Thyroid gland (tissue), 4 donors: ENCODE measurements at places on chromosomes 6 and 20.

DNA sequence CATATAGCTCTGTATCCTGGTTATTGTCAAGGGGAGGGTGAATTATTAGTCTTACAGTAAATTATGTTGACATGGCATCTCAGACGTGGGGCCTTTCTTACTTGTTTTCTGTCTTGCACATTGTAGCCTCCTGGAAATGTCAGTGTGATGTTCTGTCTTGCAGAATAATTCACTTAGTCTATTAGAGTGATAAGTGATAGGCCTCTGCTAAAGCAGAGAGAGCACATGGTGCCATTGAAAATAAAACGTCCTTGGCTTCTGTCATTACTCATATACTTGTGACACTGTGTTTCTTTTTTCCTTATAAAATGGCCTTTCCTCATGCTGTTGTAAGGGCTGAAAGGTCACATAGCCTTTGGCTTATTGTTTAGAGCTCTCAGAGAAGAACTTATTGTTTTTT is 531.0 kb downstream of the EPM2A start:
- DNase-seq: no peak

DNA sequence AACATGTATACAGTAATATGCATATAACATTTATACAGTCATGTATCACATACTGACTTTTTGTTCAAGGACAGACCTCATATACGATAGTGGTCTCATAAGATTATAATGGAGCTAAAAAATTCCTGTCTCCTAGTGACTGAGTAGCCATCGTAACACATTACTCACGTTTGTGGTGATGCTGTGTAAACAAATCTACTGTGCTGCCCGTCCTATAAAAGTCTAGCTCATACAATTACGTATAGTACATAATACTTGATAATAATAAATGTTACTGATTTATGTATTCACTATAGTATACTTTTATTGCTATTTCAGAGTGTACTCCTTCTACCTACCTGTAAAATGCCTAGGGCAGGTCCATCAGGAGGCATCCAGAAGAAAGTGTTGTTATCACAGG is 17.4 kb downstream of the SERAC1 start:
- no peak for DNase-seq

GRCh38 chr6:94570581-94570980 is 1006.8 kb upstream of the MANEA start:
- DNase-seq: no peak

DNA sequence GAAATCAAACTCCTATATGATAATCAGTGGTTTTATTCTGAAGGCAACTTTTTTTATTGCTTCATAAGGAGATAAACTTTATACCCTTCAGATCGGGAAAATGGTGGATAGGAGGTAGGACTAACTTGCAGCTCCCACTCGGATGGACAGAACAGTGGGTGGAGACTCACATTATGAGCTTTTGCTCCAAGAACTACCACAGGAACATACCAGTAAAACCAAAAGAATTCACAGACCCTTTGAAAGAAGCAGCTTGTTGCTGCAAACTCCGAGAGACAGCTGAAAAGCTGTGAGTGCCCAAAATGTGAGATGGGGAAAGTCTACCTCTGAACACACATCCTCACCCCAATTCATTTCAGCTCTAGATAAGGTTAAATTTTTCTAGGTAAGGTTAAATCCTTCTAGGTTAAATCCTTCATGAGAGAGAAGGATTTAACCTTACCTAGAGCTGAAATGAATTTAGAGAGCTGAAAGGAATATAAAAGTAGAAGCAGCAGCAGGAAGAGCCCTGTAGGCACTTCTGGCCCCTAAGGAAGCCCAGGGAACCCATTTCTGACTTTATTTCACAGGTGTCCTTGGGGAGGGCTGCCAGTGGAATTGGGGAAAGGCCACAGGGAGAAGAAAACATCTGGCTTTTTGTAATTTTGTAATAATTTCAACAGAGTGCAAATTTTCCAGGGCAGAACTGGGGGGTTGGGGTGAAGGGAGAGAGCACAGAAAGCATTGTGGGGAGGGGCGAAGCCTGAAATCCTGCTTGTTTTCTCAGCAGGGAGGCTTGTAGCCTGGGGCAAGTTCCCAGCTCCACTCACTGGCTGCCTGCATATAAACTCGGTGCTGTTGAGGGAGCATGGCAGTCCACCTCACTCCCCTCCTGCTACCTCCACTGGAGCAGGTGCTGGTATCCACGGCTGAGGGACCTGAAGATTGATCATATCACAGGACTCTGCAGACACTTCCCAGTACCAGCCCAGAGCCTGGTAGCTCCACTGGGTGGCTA is 65.9 kb upstream of the HCRTR2 start:
- no peak for DNase-seq

DNA sequence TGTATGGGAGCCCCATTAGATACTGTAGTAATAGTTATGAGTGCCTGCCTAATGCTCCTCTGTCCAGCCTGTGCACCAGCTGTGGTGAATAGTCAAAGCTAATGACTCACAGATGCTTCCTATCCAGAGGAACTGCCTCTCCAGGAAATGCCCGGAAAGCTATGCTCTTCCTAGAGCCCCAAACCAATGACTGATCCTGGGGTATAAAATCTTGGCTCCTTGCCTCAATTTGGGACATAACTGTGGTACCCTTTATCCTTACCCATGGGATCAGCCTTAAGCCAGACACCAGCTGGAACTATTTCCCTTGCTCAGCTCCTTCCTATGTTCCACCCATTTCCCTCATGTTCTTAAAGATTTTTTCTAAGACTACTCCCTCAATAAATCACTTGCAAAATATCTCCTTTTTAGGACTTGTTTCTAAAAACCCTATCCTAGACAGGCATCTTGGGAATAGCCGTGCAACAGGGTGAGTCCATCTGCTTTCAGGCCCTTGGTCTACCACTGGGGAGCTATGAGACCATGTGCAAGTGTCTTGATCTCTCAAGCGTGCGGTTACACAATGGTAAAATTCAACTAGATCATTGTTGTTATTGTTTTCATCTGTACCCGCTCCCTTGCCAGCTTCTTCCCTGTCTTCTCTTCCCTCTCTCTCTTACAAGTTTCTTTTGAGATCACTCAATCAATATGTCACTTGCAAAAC is 283.7 kb downstream of the BTBD3 start:
- no peak for DNase-seq

DNA sequence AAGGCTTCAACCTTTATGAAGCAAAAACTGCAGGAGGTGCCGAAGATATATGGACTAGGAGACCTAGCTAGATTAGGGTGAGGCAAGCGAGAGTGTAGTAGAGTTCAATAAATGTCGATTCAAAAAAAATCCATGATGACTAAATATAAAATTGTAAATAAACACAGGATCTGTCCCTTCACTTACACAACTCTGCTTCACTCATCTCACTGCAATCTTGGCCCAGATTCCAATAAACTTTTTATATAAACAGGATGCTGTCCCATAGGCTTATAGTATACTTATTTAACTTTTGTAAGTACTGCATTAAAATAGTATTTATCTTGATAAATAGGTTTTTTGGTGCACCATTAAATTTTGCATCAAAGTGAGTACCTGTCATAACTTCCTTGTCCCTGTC is 648.4 kb upstream of the NRSN1 start:
- no peak for DNase-seq

DNA sequence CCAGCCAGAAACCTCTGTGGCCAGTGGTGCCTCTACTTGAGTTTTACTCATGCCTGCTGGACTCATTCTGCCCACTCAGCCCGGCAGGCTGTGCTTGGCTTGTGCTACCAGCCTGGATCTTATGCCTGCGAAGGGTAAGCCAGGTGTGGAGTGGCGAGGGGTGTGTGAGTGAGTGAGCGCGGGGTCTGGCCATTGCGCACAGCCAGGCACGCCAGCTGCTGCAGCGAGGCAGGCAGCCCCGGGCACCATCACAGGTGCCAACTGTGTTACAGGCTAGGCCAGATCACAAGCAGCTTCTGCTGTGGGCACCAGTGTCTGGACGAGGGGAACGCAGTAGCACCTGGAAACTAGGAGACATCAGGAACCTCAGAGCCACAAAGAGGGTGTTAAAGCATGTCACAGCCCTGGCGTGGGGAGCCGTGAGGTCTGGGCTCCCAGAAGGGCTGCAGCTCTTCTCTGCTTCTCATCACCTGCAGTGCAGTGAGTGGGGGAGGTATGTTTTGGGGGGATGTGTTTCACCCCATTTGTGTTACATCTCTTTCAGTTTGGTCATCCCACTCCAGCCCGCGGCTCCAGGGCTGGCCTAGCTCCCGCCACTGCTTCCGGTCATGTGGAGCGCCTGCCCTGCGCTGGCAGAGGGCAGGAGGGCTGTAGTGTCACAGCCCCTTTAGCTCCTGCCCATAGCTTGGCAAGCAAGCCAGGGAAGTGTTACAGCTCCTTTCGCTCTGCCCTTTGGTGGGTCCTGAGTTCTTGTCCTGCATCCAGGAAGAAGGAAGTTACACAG is 379.7 kb upstream of the IMPG1 start:
- no peak for DNase-seq

- DNase-seq: no peak
Observed at GRCh38 chr6:87279196-87279595, 43.2 kb upstream of the SMIM8 start.

DNA sequence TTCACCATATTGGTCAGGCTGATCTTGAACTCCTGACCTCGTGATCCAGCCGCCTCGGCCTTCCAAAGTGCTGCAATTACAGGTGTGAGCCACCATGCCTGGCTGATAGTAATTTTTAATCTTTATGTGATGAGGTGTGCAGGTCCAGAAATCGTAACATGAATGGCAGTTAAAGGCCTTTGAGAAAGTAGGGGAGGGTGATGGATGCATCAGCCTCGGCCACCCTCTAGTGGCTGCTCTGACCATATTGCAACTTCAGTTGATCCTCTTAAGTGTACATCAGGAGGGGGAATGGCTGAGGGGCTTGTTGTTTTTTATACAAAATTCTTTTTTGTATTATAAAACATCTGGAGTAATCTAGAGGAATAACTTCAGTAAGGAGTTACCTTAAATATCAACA is 193.0 kb downstream of the ZFAND3 start:
- peak; percentile 20 for DNase-seq

DNA sequence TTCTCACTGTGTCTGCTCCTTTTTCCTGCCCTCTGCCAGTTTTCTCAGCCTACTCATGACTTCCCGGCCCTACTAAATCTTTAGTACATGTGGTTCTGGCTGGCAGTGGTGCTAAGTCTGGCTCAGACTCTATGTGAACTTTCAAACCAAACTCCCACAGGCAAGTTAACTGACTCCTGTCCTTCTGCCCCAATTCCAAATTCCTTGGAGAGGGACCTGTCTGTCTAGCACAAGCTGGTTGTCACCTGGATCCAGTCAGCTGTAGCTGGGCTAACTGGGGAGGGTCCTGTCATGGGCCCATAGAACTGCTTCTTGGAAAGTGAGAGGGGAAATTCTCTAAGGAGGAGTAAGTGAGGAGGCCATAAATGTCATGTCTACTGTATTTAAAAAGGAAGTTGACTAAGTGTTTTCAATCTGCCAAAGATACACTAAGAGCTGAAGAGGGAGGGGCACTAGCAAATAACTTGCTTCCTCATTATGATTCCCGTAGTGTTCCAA is 240.1 kb downstream of the KCNQ5 start:
- no peak for DNase-seq

DNA sequence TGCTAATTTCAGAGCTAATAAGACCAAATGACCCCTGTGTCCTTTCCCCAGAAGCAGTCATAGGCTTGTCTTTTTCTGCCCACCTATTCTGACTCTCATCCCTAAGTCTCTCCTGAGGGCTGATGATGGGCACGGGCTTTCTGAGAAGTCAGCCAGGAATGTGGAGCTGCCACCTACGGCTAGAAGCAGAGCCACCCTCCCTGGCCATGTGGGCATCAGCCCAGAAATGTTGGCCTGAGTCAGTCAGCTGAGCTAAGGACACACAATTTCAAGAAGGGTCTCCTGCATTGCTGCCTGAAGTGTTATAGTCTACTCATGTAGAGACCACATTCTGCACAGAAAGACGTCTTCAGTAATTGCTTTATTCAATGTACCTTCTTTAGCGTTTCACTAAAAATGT is 17.1 kb downstream of the MYLIP start:
- DNase-seq: peak; percentile 78

- DNase-seq: no peak
Observed at GRCh38 chr6:18087396-18088165, 34.9 kb downstream of the NHLRC1 start.

GRCh38 chr20:4736875-4737274 is 15.2 kb downstream of the PRND start:
- DNase-seq: no peak

DNA sequence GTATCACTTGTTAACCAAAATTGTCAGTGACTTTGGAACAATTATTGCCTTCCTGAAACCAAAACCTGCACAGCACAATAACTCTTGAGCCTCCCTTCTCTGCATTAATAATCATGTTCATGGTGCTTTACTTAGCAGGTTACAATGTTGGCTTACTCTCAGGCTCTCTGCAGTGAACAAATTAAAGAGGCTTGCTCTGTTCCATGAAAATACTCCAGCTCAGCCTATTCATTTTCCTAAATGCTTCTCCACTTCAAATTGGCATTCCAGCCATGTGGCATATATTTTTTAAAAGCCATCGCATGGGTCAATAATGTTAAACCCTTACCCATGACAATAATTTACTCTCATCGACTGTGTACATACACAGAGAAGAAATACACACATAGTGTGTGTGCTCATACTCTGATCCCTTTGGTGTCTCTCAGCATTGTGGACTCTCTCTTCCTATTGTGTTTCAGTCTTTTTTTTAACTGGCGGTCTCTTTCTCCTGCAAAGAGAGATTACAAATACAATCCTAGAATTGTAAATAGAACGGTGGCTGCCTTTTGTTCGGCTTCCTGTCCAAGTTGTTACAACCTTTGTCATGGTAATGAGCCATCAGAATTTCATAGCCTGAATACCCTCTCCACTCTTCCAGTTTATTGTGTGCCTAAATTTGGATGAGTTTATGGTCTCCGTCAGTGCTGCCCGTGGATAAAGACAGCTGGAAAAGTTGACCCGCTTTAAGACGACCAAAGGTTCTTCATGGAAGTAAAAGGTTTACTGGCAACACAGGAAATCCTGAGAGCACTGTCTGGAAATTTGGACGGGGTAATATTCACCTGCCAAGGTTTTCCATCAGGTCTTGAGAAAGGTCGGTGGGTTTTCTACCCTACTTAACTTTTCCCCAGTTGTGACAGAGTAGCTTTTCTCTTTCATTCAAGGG is 263.6 kb downstream of the CD83 start:
- DNase-seq: no peak

DNA sequence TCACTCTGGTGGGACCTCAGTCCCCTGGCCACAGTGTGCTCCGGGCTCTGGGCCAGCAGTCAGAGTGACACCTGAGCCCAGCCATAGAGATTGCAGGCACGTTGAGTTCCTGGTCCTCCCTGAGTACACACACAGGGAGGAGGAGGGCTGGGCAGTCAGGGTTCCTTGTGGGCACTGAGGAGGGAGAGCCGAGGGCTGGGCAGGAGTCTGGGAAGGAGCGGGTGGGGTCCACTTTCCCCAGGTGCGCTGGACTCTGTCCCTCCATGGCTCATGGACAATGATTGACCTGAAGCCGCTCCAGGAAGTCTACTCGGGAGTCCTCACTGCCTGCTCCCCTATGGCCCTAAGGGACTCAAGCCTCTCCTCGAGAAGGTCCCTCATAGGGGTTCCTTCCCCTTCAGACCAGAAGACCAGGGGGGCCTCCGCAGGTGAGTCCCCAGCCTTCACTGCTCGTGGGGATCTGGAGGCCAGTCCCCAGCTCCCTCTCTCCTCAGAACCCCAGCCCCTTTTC is 1.1 kb downstream of the SLC44A4 start:
- peak; percentile 86 for DNase-seq

GRCh38 chr6:127641905-127642304 is 64.9 kb downstream of the C6orf58 start:
- peak; percentile 3 for DNase-seq
